ENCODE measurements at places on chromosomes 5 and 9.

DNA sequence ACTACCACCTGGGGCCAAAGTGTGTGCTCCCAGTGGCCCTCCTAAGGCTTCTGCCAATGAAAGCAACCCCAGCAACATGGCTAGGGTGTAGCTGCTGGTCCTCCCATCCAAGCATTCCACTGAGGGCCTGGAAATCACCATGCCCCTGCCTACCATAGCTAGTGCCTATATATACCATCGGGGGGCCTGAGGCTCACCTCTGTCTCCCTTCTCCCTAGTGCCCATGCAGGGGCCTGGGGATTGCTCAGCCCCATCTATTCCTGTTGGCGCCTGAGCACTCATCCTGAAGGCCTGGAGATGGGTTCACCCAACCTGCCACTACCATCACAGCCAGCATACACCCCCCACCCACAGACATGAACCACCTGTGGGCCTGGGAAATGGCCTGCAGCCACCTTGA, 367.3 kb downstream of the RAB3C start:
- DNase-seq, result no peak

DNA sequence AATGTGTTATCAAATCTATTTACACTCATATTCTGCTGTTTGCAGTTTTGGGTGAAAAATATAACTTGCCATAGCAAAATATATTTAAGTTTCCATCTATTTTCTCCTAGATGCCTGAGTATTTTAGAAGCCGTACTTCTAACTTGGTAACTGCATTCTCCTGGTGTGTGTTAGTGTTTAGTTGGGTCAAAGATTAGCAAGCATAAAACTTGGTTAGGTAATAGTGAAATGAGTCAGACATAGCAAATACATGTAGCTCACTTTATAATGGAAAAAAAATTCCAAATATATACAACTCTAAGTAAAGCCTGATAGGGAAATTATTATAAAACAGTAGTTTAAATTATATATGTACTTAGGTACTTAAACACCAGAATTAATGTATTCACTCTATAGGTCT, 640.7 kb upstream of the ST8SIA4 start:
- no peak for DNase-seq

GRCh38 chr5:149581192-149581861, at the start of gene ARHGEF37:
ARHGEF37 (plus strand) TSS chr5:149581498; CDS start chr5:149597770, 16,272 bp downstream.
- DNase-seq, result peak; percentile 8

DNA sequence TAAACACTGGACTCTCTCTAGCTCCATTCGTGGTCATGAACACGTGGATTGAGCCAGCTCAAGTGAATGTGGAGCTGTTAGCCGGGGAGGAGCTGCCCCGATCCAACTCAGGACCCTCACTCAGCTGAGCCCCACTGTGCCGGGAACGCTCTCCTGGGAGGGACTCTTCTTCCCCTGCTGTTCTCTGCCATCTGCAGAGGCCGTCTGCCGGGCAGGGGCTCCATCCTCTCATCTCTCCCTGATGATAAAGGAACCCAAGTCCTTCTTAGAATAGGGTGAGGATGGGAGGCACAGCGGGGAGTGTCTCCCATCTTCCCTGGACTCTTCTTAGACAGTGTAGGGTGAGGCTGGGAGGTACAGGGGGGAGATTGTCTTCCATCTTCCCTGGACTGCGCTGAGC, 120.5 kb upstream of the IRX4 start:
- no peak for DNase-seq

GRCh38 chr5:39178171-39178570, 41.2 kb downstream of the FYB1 start:
- no peak for DNase-seq

DNA sequence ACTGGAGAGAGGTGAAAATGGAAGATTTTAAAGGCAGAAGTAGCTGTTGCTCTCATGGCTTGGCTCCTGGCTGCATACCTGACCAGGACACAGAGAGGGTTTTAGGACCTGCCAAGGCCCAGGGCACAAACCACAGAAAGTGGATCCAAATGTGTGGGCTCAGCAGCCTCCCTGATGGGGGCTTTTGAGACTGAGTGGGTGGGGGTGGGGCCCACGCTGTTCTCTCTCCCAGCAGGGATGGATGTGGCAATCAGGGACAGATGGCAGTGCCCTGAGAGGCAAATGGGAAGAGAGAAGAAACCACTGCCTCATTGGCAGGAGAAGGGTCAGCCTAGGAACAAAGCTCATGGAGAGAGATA, 34.9 kb upstream of the TIFAB start:
- no peak for DNase-seq

GRCh38 chr9:91820126-91820750, 129.8 kb downstream of the ROR2 start:
- no peak for DNase-seq

GRCh38 chr9:93094658-93095204, 1.3 kb upstream of the CARD19 start:
- no peak for DNase-seq

DNA sequence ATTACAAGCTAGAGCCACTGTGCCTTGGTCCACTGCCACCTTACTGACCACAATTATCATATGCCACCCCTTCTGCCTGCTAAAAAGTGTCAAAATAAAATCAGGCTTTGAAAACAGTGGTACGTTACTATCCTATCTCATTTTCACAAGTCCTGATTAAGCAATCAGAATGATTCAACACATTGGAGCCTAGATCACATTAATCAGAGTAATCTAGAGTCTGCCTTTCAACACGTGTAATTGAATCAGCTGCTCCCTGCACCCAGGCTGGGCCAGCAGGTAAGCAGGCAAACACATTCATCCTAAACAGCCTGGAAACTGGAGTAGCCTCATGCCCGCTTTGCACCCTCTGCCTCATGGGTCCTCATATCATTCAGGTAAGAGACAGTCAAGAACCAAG, 186.2 kb downstream of the DCP2 start:
- no peak for DNase-seq

DNA sequence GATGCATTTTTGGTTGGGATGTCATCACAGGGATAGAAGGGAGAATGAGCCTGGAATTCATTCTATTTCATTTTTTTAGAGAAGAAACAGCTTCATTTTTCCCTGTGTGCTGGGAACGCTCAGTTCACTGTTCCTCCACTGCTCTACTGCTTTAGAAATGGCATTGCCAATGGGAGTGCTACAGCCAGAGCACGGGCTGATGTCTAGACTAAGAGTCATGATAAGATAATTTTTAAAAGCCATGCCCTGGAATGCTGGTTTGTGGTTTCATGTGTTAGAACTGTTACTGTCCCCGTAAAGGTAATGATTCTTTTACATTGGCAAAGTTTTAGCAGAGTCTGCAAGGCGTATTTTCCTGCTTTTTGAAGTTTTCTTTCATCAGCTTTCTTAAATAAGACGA, 119.6 kb downstream of the SEMA6A start:
- no peak for DNase-seq

DNA sequence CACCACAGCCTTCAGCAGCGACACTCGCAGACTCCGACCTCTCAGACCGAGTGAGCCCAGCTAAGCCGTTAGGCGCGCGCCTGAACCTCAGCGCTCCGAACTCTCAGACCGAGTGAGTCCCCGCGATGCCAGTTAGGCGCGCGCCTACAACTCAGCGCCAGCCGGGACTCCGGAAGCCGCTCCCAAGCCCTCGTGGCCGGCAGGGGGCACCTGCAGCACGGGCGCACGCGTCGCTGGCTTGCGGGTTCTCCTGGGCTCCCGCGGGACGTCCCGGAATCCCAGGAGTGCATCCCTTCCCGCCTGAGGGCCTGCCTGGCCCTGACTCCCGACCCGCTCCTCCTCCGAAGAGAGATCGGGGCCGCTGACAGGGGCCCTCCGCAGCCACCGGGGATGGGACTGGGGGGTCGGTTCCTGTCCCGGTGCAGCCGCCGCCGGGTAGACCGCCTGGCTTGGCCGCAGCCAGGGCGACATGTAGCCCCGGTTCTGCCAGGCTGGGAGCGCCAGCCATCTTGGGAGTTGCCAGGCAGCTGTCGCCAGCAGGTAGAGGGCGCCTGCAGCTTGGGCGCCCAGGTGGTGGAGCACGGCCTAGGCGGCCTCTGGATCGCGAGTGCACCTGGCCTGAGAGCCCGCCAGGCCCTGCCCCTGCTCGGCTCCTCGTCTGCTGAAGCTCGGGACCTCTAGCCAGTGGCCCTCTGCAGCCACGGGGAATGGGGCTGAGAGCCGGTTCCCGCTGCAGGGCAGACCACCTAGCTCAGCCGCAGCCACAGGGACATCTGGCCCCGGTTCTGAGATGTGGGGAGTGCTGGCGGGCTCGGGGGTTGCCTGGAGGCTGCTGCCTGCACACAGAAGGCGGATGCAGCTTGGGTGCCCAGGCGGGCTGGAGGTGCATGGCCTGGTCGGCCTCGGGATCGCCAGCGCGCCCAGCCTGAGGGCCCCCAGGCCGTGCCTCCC, at the start of gene ANKRD18A:
Gene ANKRD18A, minus strand, starts transcription at position 114 of the 951 bp plus-strand sequence. CDS start 311 bp downstream, outside the sequence.
- DNase-seq, result peak; percentile 57

DNA sequence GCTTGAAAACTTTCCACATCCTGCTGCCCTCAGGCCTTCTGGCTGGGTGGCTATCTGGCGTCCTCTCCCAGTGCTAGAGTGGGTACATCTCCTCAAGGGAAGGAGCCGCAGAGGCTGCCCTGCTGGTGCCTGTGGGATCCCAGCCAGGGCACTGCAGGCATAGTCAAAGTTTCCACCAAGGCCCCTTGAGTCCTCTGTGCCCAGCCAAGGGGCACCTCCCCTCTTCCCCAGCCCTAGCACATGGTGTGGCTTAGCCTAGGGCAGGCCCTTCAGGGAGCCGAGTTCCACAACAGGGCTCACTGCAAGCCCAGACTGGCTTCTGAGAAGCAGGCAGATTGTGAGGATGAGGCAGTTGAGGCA, 103.2 kb downstream of the RGS3 start:
- no peak for DNase-seq

- DNase-seq, result no peak
Observed at GRCh38 chr5:80406980-80407734, 707 bp upstream of the ZFYVE16 start.

GRCh38 chr9:114619191-114619761, 8.2 kb downstream of the TMEM268 start:
- DNase-seq, result no peak

GRCh38 chr5:140261403-140262171, 41.3 kb downstream of the PFDN1 start:
- DNase-seq, result peak; percentile 12

DNA sequence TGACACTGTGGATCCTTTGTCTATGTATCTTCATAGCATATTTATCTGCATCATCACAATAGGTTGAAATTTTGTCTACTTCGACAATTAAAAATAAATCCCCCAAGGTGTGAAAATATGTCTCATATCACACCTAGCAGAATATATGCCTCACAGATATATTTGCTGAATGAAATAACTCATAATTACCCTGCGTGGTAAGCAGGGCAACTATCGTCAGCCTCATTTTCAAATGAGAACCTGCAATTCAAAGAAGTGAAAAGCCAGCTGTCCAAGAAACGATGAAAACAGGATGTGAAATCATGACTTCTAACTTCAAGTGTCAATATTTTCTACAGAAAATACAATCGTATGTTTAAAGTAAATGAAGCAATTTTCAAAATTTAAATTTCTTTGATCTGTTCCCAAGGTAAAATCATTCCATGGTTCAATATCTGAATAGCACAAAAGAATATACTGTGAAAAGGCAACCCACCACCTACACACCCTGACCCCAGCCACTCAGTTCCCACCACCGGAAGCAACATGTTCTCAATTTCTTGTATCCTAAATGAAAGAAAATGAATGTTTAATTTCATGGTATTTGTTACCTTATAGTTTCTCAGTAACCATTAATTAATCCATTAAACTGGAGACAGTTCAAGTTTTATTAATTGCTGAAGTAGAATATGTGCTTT, 57.1 kb downstream of the TBCA start:
- no peak for DNase-seq

GRCh38 chr5:95936812-95937397, 24.7 kb downstream of the ELL2 start:
- no peak for DNase-seq

DNA sequence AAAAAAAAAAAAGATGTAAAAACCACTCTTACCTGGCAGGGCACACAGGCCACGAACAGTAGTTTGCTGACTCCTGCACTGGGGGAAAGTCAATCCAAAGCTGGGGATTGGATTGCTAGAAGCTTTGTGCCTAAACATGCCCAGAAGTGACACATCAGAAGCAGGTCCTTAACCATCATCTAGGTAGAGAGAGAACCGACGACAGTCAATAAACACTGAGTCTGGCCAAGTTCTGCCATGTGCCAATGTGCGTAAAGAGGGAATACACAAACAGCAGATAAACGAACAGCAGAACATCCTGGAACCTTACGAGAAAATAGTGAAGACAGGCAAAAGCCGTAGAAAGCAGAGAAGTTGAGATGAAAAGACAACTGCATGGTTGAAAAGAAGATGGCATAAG, 14.9 kb downstream of the SFXN1 start:
- DNase-seq, result no peak

DNA sequence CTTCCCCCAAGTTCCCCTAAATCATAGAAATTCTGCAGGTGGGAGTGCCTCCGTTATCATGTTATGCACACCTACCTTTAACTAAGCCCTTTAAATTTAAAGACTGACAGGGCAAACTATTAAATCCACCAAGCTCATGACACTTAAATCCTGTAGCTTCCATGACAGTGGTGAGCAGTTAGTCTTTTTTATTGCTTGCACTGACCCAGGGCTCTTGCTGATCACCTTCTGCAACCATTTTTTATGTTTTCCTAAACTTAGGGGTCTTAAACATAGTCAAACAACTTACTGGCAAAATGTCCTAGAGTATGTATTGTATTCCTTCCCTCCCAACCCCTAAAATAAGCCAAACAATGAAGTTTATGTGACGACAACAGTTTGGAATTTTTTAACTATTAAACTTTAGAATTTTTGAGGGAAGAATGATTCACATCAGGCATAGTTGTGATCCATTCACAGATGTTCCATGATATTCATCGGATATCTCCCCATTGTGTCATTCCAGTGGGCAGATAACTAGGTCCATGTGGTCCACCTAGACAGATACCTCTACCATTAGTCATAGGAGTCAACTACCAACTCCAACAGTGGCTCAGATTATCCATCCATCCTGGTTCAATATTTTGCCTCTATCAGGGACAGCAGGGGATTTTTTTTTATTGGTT, 283.1 kb downstream of the ADAMTS6 start:
- DNase-seq, result no peak

- no peak for DNase-seq
Observed at GRCh38 chr9:136081113-136081825, 13.8 kb downstream of the NACC2 start.

DNA sequence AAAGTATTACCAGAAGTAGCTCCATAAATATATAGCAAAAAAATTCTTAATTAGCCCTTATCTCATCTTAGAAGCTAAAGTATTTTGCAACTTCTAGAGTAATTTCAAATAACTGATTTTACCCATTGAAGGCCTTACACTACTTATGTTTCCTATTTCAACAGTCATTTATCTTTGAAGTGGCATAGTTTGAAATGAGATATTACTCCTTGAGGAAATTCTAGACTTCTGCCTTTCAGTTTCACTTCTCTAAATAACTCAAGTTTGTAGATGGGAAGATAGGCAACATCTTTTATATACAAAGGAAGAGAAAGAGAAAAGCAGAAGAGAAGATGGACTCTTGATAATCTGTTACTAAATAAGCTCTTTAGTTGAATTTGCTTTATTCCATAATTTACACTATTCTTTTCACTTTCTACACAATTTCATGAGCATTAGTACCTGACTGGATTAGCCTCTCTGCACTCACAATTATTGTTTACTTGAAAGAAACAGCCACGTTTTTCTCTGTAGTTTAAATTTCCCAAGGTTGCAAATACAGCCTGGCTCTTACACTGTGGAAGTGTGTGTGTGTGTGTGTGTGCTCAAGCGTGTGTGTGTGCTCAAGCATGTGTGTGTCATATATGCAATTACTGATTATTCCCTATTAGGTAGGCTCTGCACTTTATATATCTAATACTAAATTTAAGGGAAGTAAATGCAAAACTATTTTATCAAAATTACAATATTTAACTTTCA, 60.6 kb upstream of the EMB start:
- no peak for DNase-seq

GRCh38 chr5:175753536-175754402, 95.9 kb downstream of the HRH2 start:
- DNase-seq, result no peak
